ENCODE measurements at places on chromosomes 1 and 21. TPM values are rescaled to one million over a fixed set of nuclear protein-coding genes. Genes with fewer than 3 reads are reported as not detected.

The NMNAT2 gene
- polyA plus RNA-seq, result 2.2 TPM

The CACNA1S gene
- 0.17 TPM for polyA plus RNA-seq

The BGLAP gene
- polyA plus RNA-seq, result 10.3 TPM

The SRSF10 gene
- polyA plus RNA-seq, result 296 TPM

The KIF21B gene
- 9.9 TPM for polyA plus RNA-seq
